ENCODE measurements at places on chromosomes 5 and 9. TPM values are rescaled to one million over a fixed set of nuclear protein-coding genes. Genes with fewer than 3 reads are reported as not detected.

The PCDHAC2 gene
- 39.0 TPM for total RNA-seq

The NDST1 gene
- total RNA-seq: 100 TPM

The IL6ST gene
- total RNA-seq: 264 TPM

The FSTL4 gene
- total RNA-seq: 10.0 TPM

The MZB1 gene
- not detected for total RNA-seq

The TMEM171 gene
- 1.6 TPM for total RNA-seq
